ENCODE measurements at places on chromosomes 13 and 19.

- no peak for DNase-seq
Observed at GRCh38 chr13:50757008-50757407, 86.5 kb downstream of the DLEU7 start.

- DNase-seq: no peak
Observed at GRCh38 chr13:51162701-51163100, 51.6 kb upstream of the C13orf42 start.

DNA sequence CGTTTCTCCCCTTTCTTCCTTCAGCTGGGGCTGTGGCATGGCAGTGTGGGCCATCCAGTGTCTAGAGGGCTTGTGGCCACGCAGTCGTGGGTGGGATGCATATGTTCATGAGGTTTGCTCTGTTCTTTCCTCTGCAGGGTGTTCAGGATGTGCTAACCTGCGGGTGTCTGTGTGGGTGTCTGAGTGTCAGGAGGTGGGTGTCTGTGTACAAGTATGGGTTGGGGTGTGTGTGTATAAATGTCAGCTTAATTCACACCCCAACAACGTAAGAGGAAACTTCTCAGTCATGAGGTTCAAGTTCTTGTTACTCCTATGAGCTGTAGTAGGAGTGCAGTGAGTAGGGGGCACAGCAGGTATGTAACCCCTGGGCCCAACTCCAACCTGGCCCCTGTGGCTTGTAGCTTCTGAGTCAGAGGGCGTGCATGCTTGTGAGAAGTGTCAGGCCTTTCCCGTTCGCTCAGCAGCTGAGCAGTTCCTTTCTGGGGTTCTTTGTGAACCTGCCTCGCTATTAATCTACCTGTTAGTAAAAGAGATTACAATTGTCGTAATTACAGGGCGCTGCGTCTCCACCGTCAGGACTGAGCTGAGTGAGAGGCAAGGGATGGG lies 49.1 kb downstream of the NFIX start:
- no peak for DNase-seq

GRCh38 chr19:1017906-1018305 lies 3.0 kb downstream of the TMEM259 start:
- no peak for DNase-seq

DNA sequence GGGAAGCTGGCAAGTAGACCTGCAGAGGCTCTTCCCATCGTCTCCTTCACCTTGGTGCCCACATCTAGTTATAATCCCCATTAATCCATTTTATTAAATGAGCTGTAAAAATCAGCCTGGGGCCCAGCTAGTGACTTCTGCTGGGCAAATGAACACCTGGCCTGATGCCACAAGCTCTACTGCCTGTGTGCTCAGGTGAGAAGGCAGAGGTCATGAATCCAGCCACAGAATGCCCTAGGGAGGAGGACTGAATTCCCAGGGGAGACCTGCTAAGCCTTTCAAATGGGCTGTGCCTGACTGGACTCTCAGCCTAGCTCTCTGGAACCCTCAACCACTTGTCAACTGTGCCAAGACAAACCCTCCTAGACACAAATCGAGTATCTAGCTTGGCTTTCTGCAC lies 74.0 kb downstream of the PDS5B start:
- no peak for DNase-seq

DNA sequence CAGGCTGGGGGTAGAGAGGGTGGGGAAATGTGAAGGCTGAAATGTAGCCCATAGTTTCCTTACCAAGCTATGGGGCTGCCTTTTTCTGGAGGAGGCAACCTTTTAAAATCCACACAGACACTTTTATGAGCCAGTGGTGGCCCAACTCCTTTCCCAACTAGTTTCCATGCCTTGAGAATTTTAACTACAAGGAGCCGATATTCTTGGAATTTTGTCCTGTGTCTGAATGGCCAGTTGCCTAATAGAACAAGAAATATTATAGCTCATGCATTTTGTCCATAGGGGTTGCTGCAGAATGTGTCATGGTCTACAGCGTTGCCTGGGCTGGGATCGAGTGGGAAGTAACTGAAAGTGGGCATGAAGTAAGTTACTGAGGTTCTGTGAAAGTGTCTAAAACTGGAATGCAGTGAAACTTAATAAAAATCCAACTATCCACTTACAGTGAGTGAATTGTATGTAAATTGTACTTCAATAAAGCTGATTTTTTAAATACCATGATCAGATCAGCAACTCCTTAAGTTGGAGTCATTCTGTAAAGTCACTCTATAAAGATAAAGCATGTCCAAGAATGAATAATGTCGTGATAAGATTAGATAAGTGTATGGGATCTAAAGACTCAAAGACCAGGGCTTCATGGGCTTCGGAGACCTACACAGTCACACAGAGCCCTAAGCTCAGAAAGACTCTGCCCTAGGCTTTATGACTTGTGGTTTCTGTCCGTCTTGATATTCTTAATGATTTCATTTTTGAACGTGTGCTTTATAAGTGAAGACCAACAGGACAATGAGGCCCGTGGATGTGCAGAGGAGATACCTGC lies 122.6 kb upstream of the FNDC3A start:
- no peak for DNase-seq

- DNase-seq: no peak
Observed at GRCh38 chr13:95647321-95647720, 2.8 kb upstream of the DZIP1 start.

DNA sequence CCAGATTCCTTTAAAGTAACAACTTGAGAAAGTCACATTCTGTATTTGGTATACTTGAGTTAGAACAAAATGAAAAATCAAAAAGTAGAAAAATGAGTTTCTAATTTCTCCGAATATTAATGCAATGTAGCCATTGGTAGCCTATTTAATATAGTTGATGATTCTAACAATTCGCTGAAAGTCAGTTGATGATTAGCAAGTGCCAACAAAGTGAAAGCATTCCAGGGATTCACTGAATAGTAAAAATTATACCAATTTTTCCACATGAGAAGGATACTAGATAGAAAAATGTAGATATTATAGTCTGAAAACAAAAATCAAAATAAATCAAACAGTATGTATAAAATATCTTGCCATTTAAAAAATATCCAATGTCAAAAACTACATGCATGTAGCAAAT lies 117.2 kb downstream of the FREM2 start:
- DNase-seq: no peak

DNA sequence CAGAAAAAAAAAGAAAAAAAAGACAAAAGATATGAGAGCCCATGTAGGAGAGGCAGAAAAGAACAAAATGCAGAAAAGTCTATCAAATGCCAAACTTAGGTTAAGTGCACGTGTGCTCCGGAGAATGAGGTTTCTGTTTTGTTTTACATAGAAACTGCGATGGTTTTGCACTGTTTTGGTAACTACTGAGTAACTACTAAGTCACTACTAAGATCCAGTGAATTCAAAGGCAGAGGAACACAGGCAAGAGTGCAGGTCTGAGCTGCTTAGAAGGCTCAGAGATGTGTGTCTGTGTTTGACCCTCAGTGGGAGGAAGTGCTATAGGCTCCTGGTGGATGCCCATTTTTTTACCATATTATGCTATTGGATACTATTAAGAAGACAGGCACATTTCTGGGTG lies 299.3 kb downstream of the NDFIP2 start:
- DNase-seq: no peak

DNA sequence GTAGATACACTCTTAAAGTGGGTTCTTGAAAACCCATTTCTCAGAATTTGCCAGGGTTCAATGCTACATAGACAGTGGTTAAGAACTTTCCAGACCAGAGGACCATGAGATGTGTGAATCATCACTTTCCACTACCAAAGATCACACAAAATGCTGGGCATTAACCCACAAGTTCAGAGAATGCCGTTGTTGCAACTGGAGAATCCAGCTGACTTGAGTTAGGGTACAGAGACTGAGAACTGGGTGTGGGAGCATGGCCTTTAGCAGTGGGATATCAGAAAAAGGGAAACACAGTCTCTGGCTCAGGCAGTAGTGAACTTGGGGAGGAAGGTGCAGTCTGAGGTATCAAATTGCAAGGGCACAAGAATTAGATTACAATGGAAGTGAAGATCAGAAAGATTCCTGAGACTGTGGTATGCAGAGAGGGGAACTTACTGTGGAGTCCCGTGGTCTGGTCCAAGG lies 51.5 kb upstream of the WDFY2 start:
- DNase-seq: no peak

GRCh38 chr13:86445206-86445605 lies 646.0 kb upstream of the SLITRK6 start:
- DNase-seq: no peak

- no peak for DNase-seq
Observed at GRCh38 chr13:84823528-84823927, 941.3 kb upstream of the SLITRK1 start.

DNA sequence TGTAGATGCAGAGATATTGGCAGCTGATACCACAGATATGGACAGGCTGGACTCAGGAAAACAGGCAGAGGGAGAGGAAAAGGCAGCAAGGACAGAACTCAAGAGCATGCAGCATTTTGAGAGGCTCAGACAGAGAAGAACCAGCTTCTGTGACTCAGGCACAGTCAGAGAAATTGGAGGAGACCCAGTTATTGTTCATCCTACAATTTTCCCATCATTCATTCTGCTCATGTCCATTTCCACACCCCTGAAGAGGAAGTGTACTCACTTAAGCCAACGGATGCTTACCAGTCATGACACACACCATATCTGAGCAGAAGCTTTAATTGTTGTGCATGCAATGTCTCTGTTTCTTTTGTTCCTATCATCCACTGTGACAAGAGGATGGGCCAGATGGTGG lies 359.8 kb upstream of the HTR2A start:
- no peak for DNase-seq

GRCh38 chr13:110300090-110300815 lies 6.7 kb downstream of the COL4A1 start:
- DNase-seq: no peak

- no peak for DNase-seq
Observed at GRCh38 chr13:56917966-56918365, 222.8 kb upstream of the PRR20A start.

GRCh38 chr19:3692141-3693024 lies 7.9 kb downstream of the PIP5K1C start:
- no peak for DNase-seq

- DNase-seq: no peak
Observed at GRCh38 chr19:39448271-39448670, 2.9 kb downstream of the SUPT5H start.

DNA sequence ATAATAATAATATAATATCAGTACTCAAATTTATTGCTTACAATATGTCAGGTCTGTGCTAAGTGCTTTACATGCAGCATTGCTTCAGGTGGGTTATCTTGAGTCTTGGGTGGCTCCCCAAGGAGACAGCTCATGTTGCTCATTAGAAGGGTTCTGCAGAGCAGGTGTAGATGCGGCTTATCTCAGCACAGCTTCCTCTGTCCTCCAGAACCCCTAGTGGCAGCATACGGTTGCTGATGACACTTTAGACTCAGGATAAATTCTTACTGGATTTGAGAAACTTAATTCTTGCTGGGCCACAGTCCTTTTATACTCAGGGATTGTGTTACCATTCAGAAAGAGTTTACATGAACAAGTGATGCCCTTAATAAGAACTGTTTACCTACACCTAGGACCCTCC lies 8.9 kb downstream of the COG3 start:
- no peak for DNase-seq

DNA sequence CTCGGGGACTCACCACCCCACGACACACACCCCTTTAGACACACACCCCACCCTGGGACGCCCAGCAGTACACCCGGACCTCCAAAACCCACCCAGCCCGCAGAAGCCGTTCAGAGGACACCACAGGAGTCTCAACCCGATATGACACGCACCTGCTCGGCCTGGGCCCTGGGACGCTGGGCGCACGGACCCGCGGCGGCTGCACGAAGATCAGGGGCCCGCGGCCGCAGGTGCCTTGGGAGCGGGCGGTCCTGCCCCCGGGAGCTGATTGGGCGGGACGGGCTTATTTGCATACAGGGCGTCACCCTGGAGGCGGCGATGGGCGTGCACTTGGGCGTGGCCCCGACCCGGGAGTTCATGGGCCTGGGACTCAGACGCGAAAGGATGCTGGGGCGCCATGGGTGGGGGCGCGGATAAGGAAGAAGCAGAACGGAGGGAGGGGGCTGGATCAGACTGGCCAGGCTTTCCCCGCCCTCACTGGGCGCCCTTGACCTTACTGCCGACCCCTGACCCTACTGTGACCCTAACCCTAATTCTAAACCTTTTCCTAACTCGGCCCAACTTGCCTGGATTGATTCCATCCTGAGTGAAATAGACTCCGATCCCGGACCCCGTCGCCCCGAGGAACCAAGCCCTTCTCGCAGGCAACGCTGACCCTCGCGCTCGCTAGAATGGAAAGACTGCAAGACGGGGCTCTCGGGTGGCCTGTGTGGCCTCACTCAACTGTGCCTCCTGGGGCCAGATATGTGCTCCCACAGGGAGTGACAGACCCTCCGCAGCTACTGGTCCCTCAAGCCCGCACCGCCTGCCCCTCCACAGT lies at the start of gene MEF2B:
MEF2B (minus strand) TSS at position 211 of the 820 bp plus-strand sequence. CDS start 19,528 bp downstream, outside the sequence.
- DNase-seq: no peak

DNA sequence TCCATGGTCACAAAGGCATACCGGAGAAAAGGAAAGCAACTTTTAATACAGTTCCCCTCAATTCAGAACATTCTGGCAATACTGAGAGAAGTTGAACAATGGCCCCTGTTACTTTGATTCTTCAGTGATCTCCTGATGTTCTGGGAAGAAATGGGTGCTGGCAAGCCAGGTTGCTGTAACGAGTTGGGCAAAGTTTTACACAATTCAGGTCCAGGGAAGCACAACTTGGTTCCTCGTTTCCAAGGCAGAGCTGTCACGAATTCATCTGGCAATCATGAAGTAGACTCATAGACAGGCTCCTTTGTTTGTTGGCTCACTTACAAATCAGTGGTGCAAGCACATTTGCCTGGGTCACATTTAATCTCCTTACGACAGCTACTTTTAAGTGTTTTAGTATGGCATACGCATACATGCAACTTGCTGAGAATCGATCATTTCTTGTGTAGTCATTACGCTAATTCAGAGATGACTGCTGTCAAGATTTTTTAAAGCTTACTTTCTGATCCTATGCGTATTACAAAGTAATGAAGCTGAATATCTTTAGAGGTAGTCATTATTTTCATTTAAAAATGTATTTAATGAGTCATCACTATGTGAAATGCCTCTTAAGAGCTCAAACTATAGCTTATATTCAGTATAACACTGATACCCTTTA lies 174.7 kb downstream of the GPC5 start:
- no peak for DNase-seq

DNA sequence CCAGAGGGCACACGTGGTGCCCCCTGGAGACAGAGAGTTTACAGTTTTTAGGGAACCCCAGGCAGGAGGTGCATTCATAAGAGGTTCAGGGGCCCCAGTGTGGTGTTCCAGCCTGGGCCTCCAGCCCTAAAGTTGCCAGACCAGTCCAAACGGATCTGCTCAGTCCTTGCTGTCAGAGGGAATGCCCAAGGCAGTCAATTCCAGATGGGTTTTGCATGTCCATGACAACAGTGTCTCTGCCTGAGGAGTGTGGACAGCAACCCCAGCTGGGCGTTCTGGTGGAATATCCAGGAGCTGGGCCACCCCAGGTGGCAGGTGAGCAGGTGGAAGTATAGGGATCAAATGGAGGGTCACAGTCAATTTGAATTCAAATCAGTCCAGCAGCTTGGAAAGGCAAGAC lies 25.3 kb downstream of the FBXO27 start:
- DNase-seq: no peak

- DNase-seq: no peak
Observed at GRCh38 chr13:83498481-83499190, 383.6 kb downstream of the SLITRK1 start.
